ENCODE measurements at places on chromosomes 13 and 19.

DNA sequence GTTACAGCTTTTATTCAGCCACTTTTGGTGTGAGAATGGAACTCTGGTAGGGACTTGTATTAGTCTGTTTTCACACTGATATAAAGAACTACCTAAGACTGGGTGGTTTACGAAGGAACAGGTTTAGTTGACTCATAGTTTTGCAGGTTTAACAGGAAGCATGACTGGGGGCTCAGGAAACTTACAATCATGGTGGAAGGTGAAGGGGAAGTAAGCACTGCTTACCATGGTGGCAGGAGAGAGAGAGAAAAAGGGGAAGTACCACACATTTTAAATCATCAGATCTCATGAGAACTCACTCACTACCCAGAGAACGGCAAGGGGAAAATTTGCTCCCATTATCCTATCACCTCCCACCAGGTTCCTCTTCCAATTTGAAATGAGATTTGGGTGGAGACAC is 942.2 kb downstream of the PCDH17 start:
- no peak for DNase-seq

GRCh38 chr13:46211116-46211482 is 629 bp upstream of the LRRC63 start:
- DNase-seq, result no peak

DNA sequence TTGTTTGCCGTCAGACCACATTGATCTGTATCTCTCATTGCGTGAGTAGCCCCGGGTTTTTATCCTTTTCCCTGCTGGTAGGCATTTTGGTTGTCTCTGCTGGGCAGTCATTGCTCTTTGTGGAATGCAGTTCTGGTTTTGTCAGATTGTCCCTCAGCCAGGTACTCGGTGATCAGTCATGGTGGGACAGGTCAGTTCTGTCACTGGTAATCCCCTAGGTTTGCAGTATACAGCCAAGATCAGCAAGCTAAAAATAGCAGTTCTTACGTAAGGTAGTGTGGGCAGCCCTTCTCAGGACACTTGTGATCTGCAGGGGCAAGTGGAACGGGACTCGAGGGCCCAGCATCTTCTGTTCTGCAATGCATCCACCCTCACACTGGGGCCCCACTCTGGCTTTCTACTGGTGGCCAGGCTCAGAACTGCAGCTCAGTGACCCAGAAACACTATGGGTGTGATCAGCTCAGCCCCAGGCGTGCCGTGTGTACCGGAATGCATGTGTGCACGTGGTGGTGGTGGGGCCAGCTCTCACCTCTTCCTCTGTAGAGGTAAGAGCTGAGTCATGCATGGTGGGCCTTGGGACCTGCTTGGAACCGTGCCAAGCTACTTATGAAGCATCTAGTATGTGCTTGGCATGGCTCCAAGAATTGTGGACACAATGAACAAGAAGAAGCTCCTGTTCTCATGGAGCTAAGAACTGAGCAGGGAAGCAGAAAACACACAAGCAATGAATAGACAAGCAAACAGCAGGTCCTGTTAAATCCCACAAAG is 6.3 kb downstream of the PLEKHF1 start:
- DNase-seq, result peak; percentile 24

- DNase-seq, result no peak
These were observed 149.0 kb downstream of the HS6ST3 start for GRCh38 chr13:96238861-96239260.

DNA sequence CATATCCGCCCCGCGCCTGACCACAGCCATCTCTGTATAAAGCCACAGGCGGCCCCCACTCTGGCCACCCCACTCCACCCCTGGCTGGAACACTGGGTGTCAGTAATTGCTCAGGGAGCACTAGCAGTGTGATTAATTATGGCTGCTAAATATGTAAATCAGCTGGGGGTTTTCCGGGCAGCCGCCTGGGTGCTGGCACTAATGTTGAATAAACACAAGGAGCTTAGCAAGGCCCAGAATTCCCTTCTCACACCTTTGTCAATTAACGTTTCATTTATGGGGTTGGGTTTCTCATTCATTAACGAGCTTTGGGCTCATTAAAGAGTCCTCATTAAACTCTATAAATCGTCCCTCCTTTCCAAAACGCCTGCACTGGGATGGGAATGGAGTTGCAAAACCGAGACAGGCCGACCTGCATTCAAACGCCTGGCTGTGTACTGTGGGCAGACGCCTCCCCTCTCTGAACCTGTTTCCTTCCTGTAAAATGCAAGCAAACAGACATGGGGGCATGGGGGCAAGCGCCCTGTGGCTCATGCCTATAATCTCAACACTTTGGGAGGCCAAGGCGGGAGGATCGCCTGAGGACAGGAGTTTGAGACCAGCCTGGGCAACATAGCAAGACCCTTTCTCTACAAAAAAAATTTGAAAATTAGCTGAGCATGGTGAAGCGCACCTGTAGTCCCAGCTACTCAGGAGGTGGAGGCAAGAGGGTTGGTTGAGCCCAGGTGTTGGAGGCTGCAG is 17.7 kb upstream of the OLFM2 start:
- no peak for DNase-seq

DNA sequence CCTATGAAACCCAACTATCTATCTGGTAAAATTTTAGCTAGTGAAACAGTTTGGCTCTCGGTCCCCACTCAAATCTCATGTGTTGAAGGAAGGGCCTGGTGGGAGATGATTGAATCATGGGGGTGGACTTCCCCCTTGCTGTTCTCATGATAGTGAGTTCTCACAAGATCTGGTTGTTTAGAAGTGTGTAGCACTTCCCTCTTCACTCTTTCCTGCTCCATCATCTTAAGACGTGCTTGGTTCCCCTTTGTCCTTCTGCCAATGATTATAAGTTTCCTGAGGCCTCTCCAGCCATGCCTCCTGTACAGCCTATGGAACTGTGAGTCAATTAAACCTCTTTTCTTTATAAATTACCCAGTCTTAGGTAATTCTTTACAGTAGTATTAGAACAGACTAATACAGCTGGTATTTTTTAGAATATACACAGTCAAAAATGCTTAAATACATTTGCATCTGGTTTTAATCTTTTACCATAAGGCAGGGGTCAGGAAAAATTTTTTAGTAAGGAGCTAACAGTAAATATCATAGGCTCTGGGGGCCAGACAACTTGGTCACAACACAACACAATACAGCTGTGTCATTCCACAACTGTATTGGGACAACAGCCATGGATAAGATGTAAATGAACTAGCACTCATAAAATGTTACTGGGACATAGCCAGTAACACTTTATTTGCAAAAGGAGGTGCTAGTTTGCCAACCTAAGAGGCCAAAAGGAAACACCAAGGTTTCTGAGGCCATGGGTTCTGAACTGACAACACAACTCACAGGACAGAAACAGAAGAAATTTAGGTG is 24.3 kb downstream of the DZIP1 start:
- no peak for DNase-seq
